NCI-H774 (cell line): ENCODE measurements at places on chromosomes 12 and 14.

- DNase-seq: no peak
These were observed 240.9 kb downstream of the FOXN3 start for GRCh38 chr14:89175881-89176799.

DNA sequence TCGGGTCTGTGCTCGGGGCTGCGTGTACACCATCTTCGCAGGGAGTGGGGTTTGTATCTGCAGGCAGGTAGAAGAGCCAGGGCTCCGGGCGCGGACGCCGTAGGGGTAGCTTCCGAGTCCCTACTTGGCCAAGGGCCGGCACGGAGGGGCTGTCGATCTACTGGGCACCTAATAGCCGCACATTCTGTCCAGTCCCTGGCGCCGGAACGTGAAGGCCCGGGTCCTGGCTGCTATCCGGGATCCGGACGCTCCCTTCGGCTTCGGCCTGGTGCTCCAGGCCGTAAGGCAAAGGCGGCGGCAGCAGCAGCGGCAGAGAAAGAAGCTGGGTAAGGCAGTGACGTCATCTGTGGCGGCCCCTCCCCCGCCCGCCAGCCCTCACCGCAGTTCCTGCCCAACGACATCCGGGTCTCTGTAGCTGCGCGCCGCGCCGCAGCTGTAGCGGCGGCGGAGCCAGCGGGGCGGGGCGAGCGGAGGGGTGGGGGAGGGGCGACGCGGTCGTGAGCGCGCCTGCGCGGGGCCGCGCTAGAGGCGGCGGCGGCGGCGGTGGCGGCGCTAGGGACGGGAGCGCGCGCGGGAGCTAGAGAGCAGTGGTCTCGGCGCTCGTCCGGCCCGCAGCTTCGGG, at the start of gene PPM1A:
Gene PPM1A (plus strand): TSS at position 525 of the 622 bp plus-strand sequence. CDS start 33,483 bp downstream, outside the sequence.
- peak; percentile 82 for DNase-seq

DNA sequence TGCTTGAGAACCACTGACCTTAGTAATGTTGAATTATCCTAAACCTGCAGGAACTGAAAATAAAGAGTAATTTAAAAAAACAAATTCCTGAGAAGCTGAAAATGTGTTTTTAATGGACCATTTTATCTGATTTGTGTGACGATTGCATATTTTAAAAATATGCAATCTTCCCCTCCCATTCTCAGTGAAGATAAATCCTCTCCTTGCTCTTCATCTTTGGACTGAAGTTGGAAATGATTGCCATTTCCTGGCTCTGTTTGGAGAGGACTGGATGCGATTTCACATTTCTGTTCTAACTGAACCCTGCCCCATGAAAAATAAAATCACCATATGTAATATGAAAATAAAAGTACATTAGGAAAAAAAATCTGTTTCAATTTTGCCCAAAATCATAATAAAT, 216.3 kb downstream of the SLC6A15 start:
- no peak for DNase-seq

- no peak for DNase-seq
These were observed 157.9 kb downstream of the PAWR start for GRCh38 chr12:79532907-79533288.

- DNase-seq: no peak
These were observed 148.4 kb upstream of the SYT10 start for GRCh38 chr12:33587784-33588712.

- DNase-seq: peak; percentile 76
These were observed 4.4 kb upstream of the CRACR2A start for GRCh38 chr12:3757261-3757660.

GRCh38 chr14:72906316-72906715, 12.4 kb upstream of the DPF3 start:
- no peak for DNase-seq

DNA sequence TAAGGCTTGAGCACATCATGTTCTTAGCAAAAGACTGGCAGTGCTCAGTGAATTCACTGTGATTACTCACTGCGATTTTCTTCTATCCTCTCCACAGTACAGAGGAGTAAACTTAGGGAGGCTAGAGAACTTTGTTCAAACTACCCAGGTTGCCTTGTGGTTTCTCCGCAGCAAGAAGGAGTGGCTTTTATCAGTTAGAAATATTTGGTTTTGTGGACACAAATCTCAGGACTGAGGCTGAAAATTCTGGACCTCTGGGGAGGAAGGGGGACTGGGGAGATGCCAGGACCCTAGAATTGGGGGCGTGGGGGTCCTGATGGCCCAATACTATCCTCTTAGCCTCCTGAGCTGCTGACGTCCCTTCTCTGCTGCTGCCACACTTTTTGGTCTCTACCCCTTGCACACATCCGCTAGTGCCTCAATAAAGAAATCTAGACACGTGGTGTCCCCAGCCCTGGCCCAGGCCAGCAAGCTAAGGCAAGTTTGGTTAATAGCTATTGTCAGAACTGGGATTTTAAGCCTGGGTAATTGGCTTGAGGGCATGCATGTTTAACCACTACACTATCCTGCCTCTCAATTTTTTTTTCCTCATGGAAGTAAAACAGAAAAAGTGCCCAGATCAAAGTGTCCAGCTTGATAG, 842 bp downstream of the OAS2 start:
- DNase-seq: no peak

GRCh38 chr12:52637299-52637698, 14.7 kb downstream of the KRT2 start:
- DNase-seq: no peak

GRCh38 chr12:27119797-27120196, 37.4 kb upstream of the C12orf71 start:
- no peak for DNase-seq

DNA sequence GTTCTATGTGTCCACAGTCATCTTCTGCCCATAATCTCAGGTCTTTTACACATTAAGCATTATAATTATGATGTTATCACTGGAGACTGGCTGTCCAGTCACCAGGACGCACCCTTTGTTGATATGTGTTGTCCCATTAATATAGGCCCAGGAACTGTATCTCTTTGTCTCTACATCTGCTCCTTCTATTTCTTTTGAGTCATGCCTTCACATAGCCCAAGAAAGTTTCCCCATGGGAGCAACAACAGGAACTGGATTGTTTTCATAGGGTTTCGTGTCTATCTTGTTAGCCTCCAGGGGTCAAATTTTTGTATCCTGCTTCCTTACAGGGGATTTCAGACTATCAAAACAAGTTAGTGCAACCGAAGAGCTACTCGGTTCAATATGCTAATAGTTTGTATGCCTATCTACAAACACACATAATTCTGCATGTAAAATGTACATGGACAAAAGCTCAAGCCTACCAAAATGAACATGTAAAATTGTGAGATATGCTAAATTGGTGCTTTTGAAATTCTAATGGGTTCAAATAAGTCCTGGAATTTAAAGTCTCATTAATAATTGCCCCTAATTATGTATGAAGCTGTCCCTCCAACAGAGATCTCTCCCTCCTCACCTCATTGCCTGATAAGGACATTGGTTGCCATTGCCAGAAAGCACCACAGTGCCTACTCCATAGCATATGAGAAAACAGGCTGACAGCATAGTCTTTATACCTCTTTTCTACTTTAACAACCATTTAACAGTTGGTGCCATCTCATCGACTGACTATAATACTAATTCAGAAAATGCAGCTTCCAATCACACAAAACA, 99.8 kb upstream of the DIO2 start:
- DNase-seq: no peak

GRCh38 chr12:2112401-2112800, 59.6 kb downstream of the CACNA1C start:
- DNase-seq: no peak

DNA sequence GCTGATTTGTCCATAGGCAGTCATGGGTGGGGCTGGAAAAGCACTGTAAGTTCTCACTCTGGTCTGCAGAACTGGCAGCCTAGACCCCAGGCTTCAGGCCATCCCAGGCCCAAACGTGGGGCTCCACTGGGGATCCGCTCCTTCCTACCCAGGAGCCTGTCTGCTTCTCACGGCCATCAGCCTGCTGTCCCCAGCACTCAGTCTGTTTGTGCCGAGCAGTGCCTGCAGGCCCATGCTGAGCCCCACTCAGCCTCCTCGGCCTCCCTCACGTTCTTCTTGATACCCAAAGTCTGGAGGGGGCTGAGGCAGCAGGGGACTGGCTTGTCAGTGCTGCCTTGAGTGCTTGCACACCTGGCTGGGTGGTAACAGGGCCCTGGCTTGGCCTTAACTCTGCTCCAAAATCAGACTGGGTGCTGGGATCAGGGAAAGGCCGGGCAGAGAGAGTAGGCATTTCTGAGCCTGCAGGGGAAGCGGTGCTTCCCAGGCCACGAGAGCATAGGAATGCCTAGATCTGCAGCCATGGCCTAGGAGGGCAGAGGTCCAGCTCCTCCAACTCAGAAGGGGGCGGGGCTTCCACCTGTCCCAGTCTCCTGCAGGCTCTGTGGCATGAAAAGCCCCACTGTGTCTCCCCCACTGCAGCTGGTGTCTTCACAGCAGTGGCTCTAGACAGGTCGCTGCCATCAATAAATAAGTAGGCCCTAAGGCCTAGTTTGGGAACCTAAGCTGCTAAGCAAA, 772.4 kb upstream of the FBXO33 start:
- DNase-seq: no peak

- no peak for DNase-seq
These were observed 58.7 kb upstream of the CCND2 start for GRCh38 chr12:4214877-4215228.

- DNase-seq: no peak
These were observed 962.9 kb downstream of the TMEM121 start for GRCh38 chr14:106489112-106489881.

GRCh38 chr12:40261937-40262336, 37.1 kb downstream of the LRRK2 start:
- DNase-seq: no peak

- DNase-seq: no peak
These were observed 55.7 kb downstream of the ITPK1 start for GRCh38 chr14:93059917-93060545.

GRCh38 chr12:124929649-124930419, 15.4 kb upstream of the UBC start:
- DNase-seq: no peak

DNA sequence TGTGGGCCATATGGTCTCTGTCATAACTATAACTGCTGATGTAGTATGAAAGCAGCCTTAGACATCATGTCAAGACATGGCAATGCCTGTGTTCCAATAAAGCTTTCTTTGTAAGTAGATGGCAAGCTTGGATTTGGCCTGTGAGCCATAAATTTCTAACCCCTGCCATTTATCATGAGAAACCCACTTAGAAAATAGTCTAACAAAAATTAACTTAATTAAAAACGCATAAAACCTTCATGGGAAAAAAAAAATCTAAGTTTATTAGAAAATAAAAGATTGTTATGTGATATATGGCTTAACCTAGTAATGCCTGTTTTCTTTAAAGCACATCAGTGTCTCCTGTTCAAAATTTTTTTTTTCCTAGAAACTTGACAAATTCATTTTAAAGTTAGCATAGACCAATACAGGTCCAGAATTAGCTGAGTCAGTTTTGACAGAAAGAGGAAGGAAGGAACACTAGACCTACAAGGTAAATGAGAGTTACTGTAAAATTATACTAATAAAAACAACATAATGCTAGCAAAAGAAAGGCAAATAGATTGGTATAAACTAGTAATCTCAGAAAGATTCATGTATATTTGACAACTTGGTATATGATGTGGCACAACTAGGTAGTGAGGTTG, 68.2 kb downstream of the USP15 start:
- no peak for DNase-seq
